Left forelimb (tissue), 1 donor: ENCODE measurements at places on chromosomes 6 and 20.

DNA sequence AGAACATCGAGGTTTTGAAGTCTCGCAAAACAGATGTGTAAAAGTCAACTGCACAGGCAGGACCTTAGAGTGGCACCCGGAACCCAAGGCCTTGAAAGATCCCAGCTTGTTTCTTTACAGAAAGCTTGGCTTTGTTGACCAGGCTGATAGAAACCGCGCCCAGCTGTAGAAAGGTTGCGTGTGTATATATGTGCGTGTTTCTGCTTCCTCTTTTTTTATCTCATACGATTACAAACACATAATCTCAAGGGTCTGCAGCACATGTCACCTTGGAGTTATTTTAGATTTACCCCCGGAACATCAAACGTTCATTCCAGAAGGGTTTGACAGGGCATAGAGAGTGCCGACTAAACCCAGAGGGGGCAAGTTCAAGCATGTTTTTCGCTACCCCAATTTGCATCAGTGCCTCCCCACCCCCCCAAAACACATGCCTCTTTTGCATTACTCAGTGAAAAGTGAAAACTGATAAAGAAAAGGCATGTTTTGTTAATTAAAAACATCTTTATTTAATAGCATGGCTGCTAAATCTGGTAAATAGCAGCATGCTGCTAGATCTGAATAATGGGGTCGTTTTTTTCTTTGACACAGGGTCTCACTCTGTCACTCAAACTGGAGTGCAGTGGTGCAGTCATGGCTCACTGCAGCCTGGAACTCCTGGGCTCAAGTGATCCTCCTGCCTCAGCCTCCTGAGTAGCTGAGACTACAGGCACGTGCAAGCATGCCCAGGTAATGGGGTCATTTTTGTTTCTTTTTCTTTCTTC lies 33.2 kb upstream of the NCOA3 start:
- no peak for DNase-seq

DNA sequence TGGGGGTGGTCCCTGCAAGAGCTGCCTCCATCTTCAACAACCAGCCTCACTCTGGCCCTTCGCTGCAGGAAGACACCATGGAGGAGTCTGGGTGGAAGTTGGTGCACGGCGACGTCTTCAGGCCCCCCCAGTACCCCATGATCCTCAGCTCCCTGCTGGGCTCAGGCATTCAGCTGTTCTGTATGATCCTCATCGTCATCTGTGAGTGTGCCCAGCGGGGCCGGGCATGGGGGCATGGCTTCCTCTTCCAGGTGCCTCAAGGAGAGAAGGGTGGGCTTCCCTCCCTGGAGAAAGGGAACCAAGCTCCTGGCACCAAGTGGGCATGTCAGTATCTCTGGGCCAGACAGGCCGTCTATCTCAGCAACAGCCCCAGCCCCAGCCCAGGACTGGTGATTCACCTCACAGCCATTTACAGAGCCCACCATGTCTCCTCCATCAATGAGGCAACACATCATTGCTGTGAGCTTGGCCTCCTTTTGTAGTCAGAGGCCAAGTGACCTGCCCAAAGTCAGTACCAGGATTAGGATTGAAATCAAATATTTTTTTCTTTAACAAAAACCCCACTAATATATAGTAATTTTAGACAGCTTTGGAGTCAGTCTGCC lies 40.2 kb downstream of the TM9SF4 start:
- no peak for DNase-seq

DNA sequence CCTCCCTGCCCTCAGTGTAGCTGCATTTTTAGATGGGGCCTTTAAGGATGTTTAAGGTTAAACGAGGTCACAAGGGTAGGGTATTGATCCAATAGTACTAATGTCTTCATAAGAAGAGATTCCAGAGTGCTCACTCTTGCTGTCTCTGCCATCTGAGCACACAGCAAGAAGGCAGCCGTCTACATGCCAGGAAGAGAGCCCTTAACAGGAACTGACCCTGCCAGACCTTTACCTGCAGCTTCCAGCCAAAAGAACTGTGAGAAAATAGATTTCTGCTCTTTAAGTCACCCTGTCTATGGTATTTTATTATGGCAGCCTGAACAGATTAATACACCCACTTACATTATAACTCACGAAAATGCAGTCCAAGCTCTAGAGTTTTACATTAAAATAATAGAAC lies 685.3 kb upstream of the MARCKS start:
- no peak for DNase-seq

DNA sequence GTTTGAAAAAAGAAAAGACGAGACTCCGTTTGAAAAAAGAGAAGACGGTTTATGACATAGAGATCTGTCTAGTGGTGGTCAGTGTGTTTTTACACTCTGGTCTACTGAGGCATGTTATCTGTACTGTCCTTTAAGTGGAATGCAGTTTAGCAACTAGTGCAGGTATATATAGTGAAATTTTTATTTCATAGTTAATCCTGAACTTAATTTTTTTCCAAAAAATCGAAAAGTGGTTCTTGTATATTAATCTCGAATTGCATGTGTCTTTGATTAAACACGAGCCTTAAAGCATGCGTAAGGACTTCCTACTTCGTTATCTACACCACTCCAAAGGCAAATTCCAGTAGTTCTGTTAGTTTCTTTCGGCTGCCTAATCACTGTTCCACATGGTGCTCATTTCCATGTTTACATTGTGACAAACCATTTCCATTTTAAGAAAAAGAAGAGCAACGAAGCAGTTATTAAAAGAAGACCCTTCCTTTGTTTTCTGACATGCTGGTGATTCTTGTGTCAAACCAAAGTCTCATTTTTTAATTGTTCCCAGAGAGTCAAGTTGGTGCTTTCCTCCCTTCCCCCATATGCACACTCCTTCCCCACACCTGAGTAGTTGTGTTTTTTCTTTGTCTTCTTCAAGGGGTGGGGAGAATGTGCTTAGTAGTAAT lies 2.3 kb downstream of the SNX9 start:
- DNase-seq: no peak

DNA sequence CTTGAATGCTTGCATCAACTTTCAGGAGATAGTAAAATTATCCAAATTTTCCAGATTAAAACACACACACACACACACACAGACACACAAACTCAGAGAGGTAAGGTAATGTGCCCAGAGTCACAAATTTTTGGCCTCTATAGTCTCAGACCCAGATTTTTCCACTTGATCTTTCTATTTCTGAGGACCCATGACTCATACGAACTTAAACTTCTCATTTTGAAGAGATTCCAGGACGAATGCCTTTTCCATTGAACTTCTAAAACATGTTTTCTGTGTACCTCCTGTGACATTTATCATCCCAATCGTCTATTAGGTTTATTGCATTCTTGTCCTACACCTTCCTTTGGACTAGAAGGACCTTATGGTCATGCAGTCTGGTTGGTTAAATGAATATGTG lies 172.9 kb upstream of the COL21A1 start:
- no peak for DNase-seq

GRCh38 chr6:50986319-50986718 lies 167.6 kb downstream of the TFAP2B start:
- no peak for DNase-seq

DNA sequence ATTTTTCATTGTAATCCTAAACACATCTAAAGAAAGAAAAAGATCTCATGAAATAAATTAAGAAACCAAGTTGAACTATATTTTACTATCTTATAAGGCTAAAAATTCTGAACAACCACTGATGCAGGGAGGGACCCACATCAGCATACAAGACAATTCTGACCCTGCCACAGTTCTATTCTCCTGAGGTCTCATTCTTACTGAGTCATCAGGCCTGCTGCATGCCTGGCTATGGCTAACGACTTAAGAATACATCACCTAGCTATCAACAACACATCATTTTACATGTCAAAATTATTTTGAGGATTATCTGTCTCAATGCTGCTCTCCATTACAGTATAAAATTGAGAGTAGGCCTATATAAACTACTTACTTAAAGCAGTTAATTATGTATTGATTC lies 52.9 kb downstream of the FBXL4 start:
- no peak for DNase-seq

DNA sequence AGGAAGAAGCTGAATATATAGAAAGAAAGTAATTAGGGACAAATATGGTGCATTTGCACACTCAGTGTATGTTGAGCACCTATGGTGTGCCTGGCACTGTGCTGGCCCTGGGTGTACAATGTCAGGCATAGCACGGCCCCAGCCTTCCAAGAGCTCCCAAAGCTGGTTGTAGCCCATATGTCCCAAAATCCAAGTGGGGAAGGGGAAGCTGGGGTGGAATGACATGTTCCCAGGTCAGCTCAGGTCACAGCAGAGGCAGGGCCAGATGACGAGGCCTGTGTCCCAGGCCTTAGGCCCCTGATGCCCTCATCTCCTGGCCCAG lies 170.0 kb downstream of the VEGFA start:
- peak; percentile 26 for DNase-seq

GRCh38 chr6:169229615-169230321 lies 23.9 kb downstream of the THBS2 start:
- DNase-seq: peak; percentile 38

DNA sequence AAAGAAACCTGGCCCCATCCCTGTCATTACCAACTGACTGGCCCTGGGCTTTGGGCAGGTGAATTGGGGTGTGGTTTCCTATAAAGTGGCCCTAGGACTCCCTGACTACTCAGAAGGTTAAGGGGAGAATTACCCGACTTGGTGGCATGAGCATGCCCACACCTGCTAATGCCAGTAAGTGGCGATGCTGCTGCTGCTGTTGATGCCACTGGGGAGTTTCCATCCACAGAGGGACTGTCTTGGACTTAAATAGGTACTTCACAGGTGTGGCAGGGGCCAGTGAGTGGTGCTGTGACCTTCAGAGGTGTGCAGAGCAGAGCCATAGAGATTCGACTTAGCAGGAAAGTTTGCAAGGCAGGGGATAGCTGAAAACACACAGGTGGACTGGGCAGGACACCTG lies 32.6 kb upstream of the MDFI start:
- no peak for DNase-seq

DNA sequence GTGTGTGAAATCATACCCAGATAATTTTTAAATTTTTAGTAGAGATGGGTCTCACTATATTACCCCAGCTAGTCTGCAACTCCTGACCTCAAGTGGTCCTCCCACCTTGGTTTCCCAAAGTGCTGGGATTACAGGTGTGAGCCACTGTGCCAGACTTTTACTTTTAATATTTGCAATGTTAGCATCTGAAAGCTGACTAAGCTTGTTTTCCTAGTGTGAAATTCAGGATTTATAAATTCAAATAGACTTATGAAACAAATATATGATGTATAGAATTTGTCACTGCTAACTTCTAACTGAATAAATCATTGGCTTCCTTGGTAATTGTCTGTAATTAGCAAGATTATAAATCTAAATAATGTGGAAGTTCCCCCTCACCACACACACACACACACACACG lies 58.8 kb upstream of the SLC22A23 start:
- DNase-seq: no peak

GRCh38 chr6:153984811-153985210 lies 54.2 kb upstream of the OPRM1 start:
- no peak for DNase-seq

GRCh38 chr6:40798069-40798770 lies 211.1 kb upstream of the LRFN2 start:
- no peak for DNase-seq

DNA sequence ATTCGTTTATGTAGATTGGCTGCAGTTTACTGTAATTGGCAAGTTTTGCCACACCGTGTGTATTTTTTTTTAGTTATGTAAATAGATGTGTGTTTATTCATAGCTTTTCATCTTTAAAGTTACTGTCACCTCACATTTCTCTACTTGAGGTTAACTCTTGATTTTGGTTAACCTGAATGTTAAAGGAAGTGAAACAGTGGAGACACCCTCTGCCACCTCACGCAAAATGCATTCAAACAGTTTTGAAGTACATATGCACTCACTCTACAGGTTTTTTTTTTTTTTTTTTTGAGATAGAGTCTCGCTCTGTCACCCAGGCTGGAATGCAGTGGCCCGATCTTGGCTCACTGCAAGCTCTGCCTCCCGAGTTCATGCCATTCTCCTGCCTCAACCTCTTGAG lies 17.7 kb downstream of the OR2A4 start:
- DNase-seq: no peak

GRCh38 chr20:32063695-32064094 lies 11.7 kb downstream of the HCK start:
- no peak for DNase-seq

DNA sequence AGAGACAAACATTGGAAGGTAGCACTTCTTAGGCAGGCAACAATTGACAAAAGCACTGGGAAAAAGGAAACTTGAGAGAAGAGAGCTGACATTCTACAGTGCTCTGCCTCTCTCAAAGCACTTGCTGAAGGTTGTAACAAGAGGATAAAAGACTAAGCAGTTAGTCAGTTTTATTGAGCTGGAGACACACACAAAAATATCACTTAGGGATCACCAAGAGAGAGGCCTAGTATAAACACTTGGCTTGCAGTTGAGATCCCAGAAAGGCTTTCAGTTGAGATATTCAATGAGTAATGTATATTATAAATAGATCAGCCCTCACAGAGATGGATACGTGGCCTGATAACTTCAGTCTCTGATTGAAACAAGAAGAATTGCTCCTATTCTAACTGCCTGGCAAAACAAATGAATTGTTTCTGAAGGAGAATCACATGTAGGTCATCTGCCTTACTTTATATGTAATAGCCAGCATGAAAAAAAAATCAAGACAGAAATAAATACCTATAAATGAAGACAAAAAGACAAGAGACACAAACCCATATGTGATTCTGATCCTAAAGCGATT lies 747.2 kb upstream of the MAN1A1 start:
- DNase-seq: no peak

GRCh38 chr6:39130691-39131090 lies 15.7 kb upstream of the SAYSD1 start:
- DNase-seq: no peak

DNA sequence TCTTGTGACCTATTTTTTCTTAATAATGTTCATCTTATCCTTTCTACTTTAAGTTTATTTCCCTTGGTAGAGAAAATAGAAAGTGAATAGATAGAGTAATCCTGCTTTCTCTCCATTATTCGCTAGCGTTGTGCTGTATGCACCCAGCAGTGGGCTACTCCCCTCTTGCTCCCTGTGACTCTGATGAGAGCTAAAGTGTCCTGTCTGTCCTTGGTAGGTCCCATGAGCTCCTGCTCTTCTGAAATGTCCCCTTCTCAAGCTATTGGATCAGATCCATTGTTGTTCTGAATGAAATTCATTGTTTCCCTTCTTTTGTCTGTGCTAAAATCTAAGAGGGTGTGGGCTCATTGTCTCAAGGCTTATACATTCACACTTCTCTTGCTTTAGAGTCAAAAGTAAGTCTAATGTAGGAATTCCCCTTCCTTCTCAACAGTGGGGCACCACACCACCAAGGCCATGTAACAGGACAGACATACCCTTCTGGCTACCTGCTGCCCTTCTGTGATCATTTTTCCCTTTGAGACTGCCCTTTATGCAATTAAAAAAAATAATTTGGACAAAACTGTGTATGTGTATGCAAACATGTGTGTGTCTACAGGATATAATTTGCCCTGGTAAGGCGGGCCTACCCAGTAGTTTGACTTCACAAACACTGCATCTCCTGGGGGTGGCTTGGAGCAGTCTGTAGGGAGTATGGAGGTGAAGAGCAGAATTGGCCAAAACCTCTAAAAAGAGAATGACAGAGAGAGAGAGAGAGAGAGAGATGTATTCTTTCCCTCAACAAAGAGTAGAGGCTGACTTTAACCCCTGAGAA lies 167.0 kb upstream of the MYLIP start:
- no peak for DNase-seq

GRCh38 chr6:130848945-130849344 lies 21.7 kb downstream of the SMLR1 start:
- no peak for DNase-seq
